ENCODE measurements at places on chromosomes 3 and 15.

GRCh38 chr3:185225080-185225479 is 28.8 kb downstream of the EHHADH start:
- no peak for DNase-seq

DNA sequence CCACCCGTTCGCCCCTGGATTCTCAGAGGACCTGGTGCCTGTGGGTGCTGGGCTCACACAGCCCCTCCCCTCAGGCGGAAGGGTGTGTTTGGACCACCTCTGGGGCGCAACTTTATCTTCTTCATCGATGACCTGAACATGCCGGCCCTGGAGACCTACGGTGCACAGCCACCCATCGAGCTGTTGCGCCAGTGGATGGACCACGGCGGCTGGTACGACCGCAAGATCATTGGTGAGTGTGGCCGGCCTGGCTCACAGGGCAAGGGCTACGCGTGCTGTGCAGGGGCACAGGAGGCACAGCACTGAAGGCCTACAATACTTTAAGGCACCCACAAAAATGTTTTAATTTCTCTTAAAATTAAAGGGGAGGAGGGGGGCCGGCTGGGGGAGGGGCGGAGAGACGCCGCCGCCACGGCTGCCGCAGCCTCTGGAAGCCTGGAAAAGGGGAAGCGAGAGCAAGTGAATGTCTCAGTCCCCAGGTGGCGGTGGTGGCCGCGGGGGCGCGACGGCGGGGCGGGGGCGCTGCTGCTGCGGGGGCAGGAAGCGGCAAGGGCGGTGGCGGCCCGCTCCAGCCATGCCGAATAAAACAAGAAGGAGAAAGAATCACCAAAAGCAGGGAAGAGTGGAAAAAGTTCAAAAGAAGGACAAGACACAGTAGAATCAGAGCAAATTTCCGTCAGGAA is 56.8 kb downstream of the DNAH1 start:
- DNase-seq, result no peak

DNA sequence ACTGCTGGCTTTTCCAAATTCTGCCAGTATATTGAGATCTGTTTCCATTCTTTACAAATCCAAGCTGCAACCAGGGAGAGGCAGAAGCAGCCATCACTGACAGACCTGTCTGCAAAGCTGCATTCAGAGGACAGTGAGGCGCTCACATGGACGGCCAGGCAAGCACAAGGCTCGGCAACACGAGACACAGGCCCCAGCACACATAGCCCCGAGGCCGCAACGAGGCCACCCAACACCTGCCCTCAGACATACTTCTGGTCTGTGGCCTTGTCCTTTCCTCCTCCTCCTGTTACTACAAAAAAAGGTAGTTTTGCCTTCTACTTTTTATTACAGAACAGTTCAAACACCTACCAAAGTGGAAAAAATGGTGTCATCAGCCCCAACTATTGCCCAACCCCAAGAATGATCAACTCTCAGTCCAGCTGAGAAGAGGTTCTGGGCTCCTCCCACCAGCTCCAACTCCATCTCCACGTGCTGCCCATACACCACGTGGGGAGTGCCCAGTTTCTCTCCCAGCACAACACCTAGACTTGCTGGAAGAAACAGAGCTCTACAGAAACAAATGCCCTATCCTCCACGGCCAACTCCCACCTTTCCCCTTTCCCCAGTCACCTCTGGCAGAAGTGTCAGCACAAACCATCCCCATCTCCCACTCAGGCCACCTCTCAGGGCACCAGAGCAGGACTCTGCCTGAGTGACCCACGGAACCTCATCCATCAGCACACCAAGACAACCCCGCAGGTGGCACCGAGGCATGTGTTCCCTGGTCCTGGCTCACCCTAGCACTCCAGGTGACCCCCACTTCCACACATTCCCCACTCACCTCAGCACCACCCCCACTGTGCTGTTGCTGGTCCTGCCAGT is 7.4 kb downstream of the ZXDC start:
- no peak for DNase-seq

DNA sequence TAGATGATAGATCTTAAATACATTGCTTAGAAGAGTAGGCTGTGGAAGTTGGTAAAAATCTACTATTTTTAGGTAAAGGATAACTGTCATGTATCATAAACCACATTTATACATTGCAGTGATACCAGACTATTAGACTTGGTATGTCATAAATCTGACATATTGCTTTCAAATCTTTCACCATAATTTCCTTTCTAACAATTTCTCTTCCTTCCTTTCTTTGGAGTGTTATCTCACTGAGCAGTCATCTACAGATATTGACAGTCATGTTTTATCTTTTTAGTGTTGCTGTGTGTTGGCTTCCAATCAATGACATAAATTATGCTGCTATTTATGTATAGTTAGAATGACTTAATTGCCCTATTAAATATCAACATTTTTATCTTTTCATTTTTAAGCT is 588.7 kb downstream of the TUSC7 start:
- no peak for DNase-seq

- DNase-seq, result no peak
These were observed 2.2 kb downstream of the BMF start for GRCh38 chr15:40106203-40107161.

Data from stimulated activated CD8-positive, alpha-beta memory T cell treated with anti-CD3 and anti-CD28 coated beads, Interleukin-15, amount 100 ng/mL, for 1 hour (primary cell).